Stimulated activated CD8-positive, alpha-beta memory T cell treated with anti-CD3 and anti-CD28 coated beads, Interleukin-4, amount 100 ng/mL, for 48 hours (primary cell): ENCODE measurements at places on chromosomes 2 and 18.
A peak's percentile ranks its signal among the peaks of the same experiment; 100 is the strongest.

DNA sequence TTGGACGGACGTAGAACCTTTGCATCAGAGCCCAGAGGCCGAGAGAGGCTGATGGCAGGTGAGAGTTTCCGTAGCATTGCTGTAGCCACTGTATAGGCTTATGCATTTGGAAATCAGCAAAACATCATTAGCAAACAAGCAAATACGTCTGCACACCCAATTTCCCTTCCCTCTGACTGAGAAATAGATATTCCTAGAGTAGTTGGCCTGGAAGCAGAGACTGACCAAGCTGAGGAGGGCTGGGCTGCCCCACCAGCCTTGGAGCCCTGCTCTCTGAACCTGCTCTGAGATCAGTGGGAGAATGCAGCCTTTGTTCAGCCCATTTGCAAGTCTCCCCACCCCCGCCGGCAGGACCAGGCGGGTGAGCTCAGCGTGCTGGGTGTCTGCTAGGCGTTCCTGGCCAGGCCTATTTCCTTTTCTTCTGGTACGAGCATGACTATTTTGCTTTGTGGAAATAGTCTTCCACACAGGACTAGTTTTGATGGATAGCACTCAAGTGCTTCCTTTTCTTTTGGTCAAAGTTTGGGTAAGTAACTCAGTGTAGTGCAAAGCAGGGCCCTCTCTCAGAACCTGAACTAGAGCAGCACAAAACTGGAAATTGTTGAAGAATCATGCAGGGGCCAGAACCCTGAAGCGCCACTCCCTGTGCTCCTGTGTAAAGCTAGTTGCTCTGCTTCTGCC is 21.9 kb upstream of the RNF149 start:
- peak; percentile 57 for DNase-seq

DNA sequence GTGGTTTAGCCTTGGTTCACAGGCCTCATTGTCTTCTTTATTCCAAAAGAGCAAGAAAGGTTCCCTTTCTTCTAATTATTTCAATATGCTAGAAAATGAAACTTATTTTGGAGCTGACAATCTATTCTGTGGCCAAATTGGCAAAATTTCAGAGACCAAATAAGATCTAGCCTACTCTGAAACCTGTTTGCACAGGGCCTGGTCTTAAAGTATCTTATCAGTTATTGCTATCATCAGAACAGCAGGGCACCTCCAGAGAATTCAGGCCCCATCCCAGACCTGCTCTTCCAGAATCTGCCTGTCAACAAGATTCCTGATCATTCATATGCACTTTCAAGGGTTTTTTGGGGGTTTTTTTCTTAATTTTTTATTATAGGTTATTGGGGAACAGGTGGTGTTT is 198.7 kb downstream of the ANAPC1 start:
- DNase-seq, result no peak

- no peak for DNase-seq
Observed at GRCh38 chr2:128004509-128004908, 23.4 kb downstream of the SAP130 start.

DNA sequence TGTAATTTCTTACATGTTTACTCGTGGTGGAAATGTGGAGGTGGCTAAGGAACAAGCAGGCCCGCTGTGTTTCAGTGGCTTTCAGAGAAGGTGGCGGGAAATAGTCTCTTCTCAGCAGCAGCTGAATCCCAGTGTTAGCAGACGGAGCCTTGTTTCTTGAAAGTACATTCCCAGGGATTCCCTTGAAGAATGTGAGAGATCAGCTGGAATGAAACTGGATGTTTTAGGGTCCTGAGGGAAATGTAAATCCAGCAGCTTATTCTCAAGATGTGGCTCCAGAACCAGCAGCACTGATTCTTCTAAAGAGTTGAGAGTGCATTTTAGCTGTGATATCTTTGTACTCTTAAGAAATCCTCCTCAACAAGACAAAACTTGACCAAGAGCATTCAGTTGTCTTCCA is 59.1 kb downstream of the CDC42EP3 start:
- DNase-seq, result no peak

- DNase-seq, result no peak
Observed at GRCh38 chr2:160266037-160266551, 66.0 kb upstream of the ITGB6 start.

- DNase-seq, result no peak
Observed at GRCh38 chr2:110980339-110981062, 140.2 kb upstream of the BCL2L11 start.

- DNase-seq, result no peak
Observed at GRCh38 chr2:59892398-59892797, 661.1 kb downstream of the BCL11A start.

GRCh38 chr18:59779979-59780378 is 82.8 kb upstream of the CCBE1 start:
- no peak for DNase-seq

- DNase-seq, result no peak
Observed at GRCh38 chr18:29259838-29260237, 1082.9 kb upstream of the CDH2 start.

DNA sequence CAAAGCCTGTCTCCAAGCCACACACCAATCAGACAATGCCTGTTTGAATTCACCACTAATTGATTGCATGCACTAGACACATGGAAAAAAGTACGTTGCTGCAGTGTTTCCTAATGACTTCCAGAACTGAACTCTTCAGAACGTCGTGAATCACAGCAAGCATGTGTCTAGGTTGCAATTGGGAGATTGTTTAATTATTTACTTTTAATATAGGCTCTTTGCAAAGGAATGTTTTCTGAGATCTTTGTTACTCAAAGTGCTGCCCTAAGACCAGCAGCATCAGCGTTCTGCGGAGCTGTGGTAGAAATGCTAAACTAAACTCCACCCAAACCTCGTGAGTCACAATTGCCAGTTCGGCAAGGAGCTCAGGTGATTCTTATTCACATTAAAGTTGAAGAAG is 52.7 kb upstream of the CCDC68 start:
- DNase-seq, result no peak

- DNase-seq, result no peak
Observed at GRCh38 chr2:31296641-31297287, 62.8 kb downstream of the EHD3 start.

DNA sequence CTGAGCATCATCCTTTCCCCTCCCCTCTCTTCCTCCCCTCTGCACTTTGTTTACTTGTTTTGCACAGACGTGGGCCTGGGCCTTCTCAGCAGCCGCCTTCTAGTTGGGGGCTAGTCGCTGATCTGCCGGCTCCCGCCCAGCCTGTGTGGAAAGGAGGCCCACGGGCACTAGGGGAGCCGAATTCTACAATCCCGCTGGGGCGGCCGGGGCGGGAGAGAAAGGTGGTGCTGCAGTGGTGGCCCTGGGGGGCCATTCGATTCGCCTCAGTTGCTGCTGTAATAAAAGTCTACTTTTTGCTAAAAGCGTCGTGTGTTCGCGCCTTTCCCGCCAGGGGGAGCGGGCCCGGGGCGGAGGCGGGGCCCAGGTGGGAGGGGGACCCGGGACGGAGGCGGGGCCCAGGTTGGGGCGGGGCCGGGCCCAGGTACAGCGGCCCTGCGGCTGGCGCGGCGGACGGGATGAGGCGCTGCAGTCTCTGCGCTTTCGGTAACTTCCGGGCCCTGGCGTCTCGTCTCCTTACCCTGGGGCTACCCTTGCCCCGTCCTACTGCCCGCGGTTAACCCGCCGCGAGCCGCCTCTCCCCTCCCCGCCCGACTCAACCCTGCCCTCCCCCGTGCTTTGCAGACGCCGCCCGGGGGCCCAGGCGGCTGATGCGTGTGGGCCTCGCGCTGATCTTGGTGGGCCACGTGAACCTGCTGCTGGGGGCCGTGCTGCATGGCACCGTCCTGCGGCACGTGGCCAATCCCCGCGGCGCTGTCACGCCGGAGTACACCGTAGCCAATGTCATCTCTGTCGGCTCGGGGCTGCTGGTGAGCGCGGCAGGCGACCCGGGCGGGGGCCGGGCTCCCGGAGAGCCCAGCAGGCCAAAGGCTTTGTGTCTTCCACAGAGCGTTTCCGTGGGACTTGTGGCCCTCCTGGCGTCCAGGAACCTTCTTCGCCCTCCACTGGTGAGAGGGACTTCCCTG is at the start of gene KRTCAP3:
Gene KRTCAP3, plus strand, starts transcription at position 424 of the 962 bp plus-strand sequence. Its CDS starts 32 bp downstream, at position 456.
- peak; percentile 36 for DNase-seq

DNA sequence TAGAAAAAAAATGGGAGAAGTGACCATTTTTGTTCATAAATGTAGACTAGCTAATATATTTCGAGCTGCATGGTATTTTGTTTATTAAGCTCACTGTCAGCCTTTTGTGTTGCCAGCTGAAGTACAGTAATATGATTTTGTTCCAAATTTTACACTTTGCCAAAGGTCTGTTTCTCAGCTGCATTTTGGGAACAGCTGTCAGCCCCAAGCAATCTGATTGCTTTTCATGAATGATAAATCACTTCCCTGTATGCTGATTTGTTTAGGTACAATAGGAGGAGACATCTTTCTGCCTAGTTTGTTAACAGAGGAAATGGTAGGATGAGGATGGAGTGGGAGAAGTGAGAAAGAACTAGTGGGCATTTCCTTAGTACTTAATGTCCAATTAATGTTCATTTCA is 79.3 kb downstream of the NABP1 start:
- no peak for DNase-seq

- peak; percentile 34 for DNase-seq
Observed at GRCh38 chr18:59123588-59124369, 15.9 kb upstream of the SEC11C start.

- DNase-seq, result no peak
Observed at GRCh38 chr2:170518911-170519310, 196.2 kb upstream of the SP5 start.

GRCh38 chr2:40371525-40372282 is 80.2 kb downstream of the SLC8A1 start:
- no peak for DNase-seq

DNA sequence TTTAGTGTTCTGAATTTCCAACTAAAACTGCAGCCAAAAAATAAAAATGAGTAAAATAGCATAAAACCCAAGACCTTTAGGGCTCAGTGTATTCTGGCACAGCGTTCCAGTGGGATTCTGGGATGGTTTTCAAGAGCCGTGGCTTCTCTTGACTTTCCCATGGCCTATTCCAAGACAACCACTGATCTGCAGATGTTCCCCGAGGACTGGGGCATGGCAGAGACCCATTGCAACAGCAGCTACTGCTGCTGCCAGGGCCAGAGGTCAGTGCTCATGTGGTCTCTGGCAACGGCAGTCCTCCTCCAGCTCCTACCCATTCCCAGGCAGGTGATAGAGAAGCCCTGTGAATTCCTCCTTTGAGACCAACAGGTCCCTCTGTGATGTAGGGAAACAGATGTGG is 26.8 kb downstream of the TNP1 start:
- no peak for DNase-seq

DNA sequence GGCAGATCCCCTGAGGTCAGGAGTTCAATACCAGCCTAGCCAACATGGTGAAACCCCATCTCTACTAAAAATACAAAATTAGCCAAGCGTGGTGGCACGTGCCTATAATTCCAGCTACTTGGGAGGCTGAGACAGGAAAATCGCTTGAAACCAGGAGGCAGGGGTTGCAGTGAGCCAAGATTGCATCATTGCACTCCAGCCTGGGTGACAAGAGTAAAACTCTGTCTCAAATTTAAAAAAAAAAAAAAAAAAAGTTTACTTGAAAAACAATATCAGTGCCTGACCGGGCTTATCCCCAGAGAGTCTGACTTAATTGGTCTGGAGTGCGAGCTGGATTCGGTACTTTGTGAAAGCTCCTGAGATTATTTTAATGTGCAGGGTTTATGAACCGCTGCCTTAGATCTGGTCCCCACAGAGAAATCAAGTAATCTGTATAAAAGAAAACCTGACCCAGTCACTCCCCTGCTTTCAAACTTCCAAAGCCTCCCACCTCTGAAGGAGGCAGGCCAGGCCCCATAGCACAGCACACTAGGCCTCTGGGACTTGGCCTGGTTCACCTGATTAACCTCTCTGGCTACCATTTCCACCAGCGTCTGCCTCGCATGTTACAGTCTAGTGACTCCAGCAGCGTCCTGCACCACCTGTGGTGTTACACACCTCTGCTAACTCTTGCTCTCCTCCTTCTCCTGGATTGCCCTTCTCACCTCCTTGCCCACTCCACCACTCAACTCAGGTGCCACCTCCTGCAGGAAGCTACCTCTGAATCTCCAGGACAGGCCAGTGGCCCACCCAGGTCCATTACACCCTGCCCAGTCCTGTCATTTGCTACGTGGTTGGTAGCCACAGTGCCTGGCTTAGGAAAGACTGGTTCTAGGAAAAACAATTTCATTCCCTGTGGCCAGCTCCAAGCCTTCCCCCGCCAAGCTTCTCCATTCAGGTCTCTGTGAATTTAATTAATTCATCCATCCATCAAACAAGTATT is 114.3 kb upstream of the PPP1CB start:
- DNase-seq, result no peak

DNA sequence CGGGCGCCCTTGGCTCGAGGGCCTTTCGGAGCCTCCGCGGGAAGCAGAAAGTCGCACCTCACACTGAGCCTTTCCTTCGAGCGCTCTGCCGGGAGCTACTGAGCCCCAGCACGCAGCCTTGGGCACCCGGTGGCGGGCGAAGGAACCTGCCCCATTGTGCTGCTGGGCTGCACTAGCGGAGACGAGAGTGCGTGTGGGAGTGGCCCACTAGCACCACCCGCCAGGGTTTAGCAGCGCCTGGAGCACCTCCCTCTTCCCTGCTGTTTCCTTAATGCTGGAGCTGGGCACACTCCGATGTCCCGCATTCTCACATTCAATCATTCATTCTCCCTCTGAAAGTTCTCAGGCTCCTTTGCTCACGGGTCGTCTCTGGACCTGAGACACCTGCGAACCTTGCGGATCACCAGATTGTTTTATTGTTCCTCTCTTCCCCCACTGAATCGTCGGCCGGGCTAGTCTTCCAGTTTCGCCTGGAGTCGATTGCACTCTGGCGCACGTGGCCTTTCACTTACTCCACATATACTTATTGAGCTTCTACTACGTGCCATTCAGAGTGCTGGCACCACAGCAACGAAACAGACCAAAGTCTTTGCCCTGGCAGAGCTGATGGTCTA is 8.5 kb upstream of the PAX3 start:
- DNase-seq, result no peak

DNA sequence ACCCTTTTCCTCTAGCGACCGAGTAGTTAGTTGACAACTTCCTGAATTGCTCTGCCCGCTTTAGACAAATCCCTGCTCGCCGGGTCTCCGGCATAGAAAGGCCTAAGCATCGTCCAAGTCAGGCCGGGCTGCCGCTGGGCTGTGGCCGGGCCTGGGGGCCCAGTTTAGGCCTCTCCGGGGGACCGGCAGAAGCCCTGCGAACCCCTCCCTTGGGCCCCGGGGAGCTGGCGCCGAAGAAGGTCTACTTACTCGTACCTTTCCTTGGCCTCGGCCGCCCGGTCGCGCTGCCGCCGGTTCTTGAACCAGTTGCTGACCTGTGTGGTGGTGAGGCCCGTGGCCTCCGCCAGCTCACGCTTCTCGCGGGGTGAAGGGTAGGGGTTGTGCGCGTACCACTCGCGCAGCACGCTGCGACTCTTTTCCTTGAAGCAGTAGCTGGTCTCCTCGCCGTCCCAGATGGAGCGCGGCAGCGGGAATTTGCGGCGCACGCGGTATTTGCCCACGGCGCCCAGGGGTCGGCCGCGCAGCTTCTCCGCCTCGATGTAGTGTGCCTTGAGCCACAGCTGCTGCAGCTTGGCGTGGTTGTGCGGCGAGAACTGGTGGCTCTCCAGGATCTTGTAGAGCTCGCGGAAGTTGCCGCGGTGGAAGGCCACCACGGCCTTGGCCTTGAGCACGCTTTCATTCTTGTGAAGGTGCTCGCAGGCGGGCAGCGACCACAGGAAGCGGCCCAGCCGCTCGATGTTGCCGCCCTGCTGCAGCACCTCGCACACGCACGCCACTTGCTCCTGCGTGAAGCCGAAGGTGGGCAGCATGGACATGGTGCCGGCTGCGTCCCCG is 739 bp downstream of the SIX2 start:
- no peak for DNase-seq
